ENCODE measurements at places on chromosomes 3 and 15. TPM values are rescaled to one million over a fixed set of nuclear protein-coding genes. Genes with fewer than 3 reads are reported as not detected.

PLA1A gene
- 0.25 TPM for total RNA-seq

STAC gene
- total RNA-seq: 20.1 TPM

MRPS11 gene
- total RNA-seq: 46.6 TPM

FBXO40 gene
- total RNA-seq: not detected

SLC22A14 gene
- 0.12 TPM for total RNA-seq

DAZL gene
- total RNA-seq: not detected

IMPG2 gene
- total RNA-seq: 0.44 TPM

OSBPL10 gene
- total RNA-seq: 10.7 TPM

CSPG4 gene
- total RNA-seq: 58.4 TPM

EFCC1 gene
- total RNA-seq: under 0.01 TPM

TBC1D2B gene
- total RNA-seq: 22.6 TPM

DUOX1 gene
- total RNA-seq: not detected

ZDHHC23 gene
- total RNA-seq: 3.8 TPM

CLDN11 gene
- total RNA-seq: 30.1 TPM

RYR3 gene
- not detected for total RNA-seq

DLL4 gene
- 1.5 TPM for total RNA-seq

SPATA12 gene
- total RNA-seq: under 0.01 TPM

COLQ gene
- 0.66 TPM for total RNA-seq

PROK2 gene
- not detected for total RNA-seq

PSTPIP1 gene
- 1.1 TPM for total RNA-seq

RTP1 gene
- total RNA-seq: not detected

CACNA2D2 gene
- under 0.01 TPM for total RNA-seq

TNFSF10 gene
- total RNA-seq: 3.3 TPM

TMCO5A gene
- total RNA-seq: not detected

EIF4E3 gene
- total RNA-seq: 0.66 TPM

NEK4 gene
- 38.2 TPM for total RNA-seq

GOLGA6L7 gene
- total RNA-seq: not detected

PEX5L gene
- total RNA-seq: not detected

GPR171 gene
- not detected for total RNA-seq

THSD4 gene
- total RNA-seq: 21.9 TPM

TUSC7 gene
- not detected for total RNA-seq

GOLGA8Q gene
- 2.0 TPM for total RNA-seq

CHRFAM7A gene
- total RNA-seq: 2.5 TPM

NR2F2 gene
- total RNA-seq: 12.7 TPM

NPAP1 gene
- not detected for total RNA-seq

WDR72 gene
- total RNA-seq: not detected

CLDN18 gene
- not detected for total RNA-seq

PDE8A gene
- 32.5 TPM for total RNA-seq

C3orf20 gene
- total RNA-seq: 0.13 TPM

LTF gene
- total RNA-seq: not detected

SPINT1 gene
- total RNA-seq: 0.26 TPM

Measured in aortic smooth muscle cell (primary cell).